Tibial nerve (tissue), 4 donors: ENCODE measurements at places on chromosomes 6 and 20. TPM values are rescaled to one million over a fixed set of nuclear protein-coding genes. Genes with fewer than 3 reads are reported as not detected.
A peak's percentile ranks its signal among the peaks of the same experiment; 100 is the strongest.

GRCh38 chr6:70413114-70413991, at the start of gene FAM135A:
FAM135A (plus strand) TSS chr6:70413508; CDS start chr6:70428343, 14,835 bp downstream.
- DNase-seq, result peak; percentile 93

OPRL1 gene
- total RNA-seq, result 0.21 TPM

DNA sequence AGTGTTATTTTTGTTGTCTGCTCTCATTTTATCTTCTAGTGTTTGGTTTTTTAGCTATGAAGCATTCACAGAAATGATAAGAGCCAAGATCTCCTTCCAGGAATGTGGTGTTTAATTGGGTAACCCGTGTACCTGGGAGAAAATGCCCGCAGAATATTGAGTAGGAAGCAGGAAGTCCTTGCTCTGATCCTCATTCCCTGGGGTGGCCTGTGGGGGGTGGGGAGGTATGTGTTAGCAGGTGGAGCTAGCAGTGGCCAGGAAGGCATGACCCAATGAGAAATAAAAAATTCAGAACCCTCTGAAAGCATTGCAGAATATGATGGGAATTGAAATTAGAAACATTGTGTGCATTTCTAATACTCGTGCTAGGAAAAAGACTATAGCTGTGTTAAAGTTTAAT, 100.8 kb downstream of the DTD1 start:
- DNase-seq, result no peak

- DNase-seq, result no peak
Observed at GRCh38 chr6:145863366-145863765, 48.8 kb upstream of the FBXO30 start.

DNA sequence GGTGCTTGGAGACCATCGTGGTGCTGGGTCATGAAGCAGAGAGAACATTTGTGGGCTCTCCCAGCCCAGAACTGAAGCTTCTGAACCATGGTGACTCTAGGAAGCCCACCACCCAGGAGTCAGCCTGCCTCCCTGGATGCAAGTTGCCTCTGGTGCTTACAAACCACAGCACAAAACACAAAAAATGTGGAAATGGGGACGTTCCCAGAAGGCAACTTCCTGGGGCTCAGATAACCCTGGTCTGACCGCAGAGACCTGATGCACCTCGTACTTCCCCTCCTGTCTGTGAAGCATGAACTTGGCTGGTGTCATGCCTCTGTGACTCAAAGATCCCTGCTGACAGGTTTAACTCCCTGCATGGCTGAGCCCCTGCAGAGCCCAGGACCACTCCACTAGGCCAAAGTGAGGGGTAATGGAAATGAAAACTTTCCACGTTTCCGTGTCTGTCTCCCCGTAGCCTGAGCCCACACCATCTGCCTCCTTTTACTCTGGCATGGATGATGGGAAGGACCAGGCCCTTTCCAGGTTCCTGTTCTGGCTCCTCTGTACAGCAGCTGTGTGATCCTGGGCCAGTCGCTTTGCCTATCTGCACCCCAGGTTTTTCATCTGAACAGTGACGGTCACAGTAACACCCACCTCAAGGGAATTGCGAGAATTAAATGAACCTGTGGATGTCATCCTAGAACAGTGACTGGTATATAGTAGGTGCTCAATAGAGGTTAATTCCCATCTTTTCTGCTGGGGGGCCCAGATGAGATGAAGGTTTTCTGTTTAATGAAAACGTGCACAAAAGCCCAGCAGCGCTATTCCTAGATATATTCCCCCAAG, 57.7 kb downstream of the PPP1R16B start:
- DNase-seq, result no peak

DNA sequence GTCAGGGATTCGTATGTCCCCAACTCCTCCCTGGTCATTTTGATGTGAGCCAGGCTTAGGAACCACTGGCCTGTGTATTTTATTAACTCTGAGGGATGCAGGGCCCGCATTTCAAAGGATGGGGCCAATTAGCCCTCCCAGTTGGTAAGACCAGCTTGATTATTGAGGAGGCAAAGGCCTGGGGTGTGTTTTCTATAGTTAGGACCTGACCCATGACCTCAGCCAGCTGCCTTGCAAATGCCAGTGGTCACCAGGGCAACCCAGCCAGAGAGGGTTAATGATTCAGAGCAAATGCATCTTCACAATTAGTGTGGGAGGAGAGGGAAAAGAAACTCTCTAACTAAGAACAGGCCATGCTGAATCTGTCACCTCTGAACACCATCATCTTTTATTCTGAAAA, 835.4 kb downstream of the MAFB start:
- no peak for DNase-seq

GRCh38 chr6:8389036-8389818, 46.1 kb downstream of the SLC35B3 start:
- DNase-seq, result no peak
